ENCODE measurements at places on chromosomes 4 and X.

DNA sequence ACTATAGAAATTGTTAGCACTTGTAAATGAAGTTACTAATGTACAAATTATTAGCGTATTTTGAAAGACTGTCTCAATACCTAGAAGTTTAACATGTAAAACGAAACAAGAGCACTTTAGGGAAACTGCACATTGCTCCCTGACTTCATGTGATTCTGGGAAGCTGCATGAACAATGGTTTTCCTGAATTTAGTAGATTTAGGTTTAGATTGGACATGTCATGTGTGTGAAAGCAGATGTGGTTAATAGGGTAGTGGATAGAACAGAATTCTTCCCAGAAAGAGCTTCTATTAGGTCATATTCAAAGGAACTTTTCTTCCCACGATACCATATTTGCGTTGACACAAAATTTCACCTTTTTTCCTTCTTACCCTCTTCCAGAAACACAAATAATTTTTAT, 14.9 kb upstream of the CXCL8 start:
- DNase-seq = no peak

- no peak for DNase-seq
Observed at GRCh38 chrX:129908636-129909035, 2.7 kb downstream of the UTP14A start.

- no peak for DNase-seq
Observed at GRCh38 chr4:78845472-78845871, 69.3 kb downstream of the BMP2K start.

- no peak for DNase-seq
Observed at GRCh38 chrX:120755066-120755846, 120.4 kb downstream of the CT47B1 start.

- no peak for DNase-seq
Observed at GRCh38 chr4:59598330-59598618, 1601.9 kb upstream of the ADGRL3 start.

- DNase-seq = no peak
Observed at GRCh38 chrX:136819031-136819703, 38.4 kb upstream of the ARHGEF6 start.

GRCh38 chr4:7512428-7512827, 77.7 kb upstream of the PSAPL1 start:
- no peak for DNase-seq

- DNase-seq = no peak
Observed at GRCh38 chrX:10903523-10903922, 207.6 kb upstream of the HCCS start.

- no peak for DNase-seq
Observed at GRCh38 chrX:11575332-11575731, 90.4 kb downstream of the ARHGAP6 start.

DNA sequence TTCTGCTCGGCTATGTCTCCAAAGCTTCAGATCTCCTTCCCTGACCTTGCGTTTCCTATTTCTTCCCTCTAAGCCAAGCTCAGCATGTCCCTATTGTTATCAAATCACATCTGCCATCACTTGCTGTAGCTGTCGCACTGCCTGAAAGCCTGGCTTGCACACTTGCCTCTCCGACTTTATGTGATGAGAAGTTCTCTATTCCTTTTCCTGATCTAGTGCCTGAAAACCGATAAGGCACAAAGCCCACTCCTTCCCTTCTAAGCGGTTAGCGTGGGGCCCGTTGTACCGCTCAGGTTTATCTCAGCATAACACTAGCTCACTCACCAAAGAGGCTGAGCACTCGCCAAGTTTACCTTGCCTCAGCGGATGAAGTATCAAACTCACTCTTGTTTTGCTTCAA, 816 bp downstream of the NMU start:
- no peak for DNase-seq

DNA sequence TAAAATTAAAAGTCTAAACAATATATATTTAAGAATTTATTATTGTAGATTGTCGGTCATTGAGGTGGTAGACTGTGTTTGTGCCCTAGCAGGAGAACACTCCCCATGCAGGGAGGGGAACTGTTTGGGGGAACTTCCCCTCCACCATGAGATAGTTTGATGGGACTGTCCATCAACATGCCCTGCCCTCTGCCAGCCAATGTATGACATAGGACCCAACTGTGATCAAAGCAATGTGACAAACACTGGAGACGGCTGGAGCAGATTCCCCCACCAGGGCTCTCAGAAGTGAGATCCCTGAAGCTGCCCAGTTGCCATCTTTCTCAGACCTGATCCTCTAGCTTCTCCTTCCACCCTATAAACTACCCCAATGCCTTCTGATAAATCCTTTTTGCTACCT, 44.9 kb downstream of the SH3KBP1 start:
- no peak for DNase-seq

DNA sequence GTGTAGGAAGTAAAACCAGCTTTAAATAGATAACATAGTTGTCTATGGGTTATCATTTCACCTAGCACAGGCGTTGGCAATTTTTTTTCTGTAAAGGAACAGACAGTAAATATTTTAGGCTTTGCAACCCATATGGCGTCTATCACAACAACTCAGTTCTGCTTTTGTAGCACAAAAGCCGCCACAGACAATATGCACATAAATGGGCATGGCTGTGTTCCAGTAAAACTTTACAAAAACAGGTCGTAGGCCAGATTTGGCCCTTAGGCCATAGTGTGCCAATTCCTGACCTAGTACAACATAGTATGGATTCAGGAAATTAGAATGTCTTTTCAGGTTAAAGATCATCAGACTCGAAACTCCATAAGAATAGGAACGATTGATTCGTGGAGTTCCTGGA, 265.3 kb upstream of the GK2 start:
- no peak for DNase-seq

GRCh38 chr4:2837904-2838496, 5.6 kb upstream of the ADD1 start:
- DNase-seq = no peak

DNA sequence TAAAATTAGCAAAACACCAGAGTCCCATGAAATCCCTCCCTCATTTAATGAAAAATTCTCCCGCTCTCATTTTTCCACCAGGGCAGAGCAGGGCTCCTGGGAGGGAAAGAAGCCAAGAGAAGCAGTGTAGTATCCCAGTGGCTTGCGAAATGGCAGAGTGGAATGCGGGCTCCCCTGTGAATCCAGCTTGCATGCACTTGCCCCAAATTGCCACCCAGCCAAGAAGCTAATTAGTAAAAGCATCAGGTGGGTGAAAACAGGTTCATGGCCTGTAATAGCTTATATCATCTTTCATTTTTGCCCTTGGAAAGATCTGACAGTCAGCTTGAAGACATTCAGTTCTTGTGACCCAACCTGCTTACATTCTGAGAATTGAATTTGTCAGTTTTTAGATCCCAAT, 10.1 kb downstream of the AMOT start:
- DNase-seq = no peak

DNA sequence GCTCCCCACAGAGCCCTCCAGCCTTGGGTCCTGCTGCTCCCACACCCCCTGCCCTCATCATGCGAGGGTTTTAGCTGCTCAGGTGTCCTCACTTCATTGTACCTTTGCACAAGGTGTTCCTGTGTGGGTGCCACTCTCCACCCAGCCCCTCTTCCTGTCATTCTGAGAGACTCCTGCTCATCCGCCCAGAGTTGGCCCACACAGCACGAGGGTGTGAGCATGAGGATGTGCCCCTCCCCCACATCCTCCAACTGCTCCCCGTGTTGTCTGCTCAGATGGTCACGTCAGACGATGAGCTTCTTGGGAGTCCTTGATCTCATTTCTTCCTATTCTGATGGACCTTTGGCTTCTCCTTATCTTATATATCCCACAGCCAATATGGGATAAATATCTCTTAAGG, 53.2 kb downstream of the HTT-AS start:
- DNase-seq = no peak

DNA sequence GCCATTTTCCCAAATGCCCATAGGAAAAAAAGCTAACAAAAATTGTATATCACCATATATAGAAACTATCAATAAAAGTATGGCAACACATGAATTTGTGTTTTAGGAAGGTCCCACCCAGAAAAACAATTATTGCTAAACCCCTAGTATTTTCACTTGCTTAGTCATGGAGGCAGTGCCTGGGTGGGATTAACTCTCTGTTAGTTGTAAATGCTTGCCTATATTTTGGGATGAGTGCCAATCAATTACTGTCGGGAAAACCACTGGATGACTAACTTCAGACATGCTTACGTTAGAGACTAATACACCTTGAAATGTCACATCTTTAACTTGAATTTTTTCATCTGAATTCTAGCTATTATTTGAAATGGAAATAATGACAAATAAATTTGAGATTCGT, 33.9 kb downstream of the TMPRSS11A start:
- no peak for DNase-seq

Data from NCI-H2081 treated with DMSO at 0.1 percent for 48 hours (cell line).